ENCODE measurements at places on chromosomes 7 and 10.

- no peak for DNase-seq
These were observed 9.0 kb downstream of the EPHB4 start for GRCh38 chr7:100818366-100818765.

- DNase-seq: no peak
These were observed 26.4 kb upstream of the ADRB1 start for GRCh38 chr10:114017271-114017670.

DNA sequence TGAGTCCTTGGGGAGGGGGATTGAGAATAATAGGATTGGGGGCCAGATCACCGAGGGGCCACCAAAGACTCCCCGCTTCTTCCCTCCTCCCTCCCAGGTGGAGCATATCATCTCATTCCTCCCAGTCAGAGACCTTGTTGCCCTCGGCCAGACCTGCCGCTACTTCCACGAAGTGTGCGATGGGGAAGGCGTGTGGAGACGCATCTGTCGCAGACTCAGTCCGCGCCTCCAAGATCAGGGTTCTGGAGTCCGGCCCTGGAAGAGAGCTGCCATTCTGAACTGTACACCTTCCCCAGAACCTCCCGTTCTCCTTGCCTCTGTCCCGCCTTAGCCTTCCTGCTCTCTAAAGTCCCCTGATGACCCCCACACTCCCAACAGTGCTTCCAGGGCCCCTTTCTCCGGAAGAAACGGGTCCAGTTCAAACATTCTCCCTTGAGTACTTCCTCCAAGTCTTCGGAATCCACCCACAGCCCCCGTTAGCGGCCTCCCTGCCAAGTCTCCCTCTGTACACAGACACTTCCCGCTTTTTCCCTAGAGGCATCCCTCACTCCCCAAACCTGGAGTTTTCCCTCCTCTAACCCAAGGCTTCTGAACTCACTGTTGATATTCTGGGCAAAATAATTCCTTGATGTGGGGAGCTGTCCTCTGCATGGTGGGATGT, 4.1 kb downstream of the FBXO24 start:
- DNase-seq: no peak

GRCh38 chr10:97601268-97602215, 12.0 kb downstream of the C10orf62 start:
- DNase-seq: no peak

DNA sequence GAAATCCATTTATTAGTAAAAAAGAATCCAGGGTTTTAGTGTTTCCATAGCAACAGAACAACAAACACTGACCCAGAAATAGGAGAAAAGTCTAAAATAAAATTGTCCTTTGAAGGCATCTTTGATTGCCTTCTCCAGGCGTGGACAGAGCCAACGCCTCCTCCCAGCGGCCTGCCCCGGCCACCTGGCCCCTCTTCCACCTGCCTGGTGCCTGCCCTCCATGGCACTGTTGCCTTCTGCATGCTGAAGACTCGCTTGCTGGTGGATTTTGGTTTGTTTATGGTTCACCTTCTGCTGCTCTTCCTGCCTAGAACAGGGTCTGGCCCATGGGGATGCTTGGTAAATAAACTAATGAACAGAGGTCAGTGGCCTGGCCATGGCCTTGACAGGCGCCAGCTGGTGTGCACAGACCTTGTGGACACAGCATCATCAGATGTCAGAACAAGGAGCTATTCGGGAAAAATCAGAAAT, 107.4 kb downstream of the DYNC2I1 start:
- no peak for DNase-seq

GRCh38 chr7:73340514-73340913, 12.6 kb downstream of the FKBP6 start:
- no peak for DNase-seq

GRCh38 chr7:130695840-130696239, 9.5 kb upstream of the TSGA13 start:
- DNase-seq: peak; percentile 17

- no peak for DNase-seq
These were observed 27.0 kb downstream of the WBP1L start for GRCh38 chr10:102770792-102771191.

GRCh38 chr10:14583252-14583651, 191.4 kb downstream of the FAM107B start:
- no peak for DNase-seq

DNA sequence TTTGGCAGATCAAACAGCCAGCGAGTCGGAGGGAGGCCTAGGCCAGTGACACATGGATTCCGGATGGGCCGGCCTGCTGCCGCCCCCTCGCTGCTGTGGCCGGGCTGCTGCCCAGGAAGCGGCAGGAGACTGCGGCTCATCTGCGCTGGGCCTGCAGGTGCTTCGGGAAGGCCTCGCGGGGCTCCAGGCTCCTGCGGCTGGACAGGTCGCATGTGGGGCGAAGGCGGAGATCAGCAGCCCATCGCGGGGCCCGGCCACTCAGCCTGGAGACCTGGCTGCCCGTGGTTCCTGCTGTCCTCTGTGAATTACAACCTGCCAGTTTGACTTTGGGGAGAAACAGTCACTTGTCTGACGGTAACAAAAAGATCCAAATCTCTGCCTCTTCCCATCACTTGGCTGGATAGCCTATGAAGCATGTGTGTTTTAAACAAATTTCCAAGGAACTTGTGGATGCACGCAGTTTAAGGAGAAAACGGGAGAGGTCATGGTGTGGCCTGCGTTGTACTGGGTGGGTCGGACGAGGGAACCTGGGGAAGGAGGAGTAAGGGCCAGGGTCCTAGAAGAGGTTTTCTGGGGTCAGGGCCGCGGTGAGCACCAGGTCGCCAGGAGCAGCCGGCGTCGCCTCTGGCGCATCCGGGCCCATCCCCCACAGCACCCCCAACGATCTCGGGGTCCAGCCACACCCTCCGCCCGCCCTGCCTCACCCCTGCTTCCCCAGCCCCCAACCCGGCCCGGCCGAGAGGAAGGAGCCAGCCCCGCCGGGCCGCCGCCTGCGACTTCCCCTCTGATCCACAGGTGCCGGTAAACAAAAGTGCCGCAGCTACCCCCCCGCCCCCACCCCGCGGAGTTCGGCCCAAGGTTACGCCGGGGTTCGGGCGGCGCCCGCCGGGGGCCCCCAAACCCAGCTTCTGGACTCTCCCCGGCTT, 1.6 kb downstream of the SPOCK2 start:
- DNase-seq: no peak

- DNase-seq: peak; percentile 18
These were observed 17.7 kb upstream of the EXOC4 start for GRCh38 chr7:133234961-133235875.

DNA sequence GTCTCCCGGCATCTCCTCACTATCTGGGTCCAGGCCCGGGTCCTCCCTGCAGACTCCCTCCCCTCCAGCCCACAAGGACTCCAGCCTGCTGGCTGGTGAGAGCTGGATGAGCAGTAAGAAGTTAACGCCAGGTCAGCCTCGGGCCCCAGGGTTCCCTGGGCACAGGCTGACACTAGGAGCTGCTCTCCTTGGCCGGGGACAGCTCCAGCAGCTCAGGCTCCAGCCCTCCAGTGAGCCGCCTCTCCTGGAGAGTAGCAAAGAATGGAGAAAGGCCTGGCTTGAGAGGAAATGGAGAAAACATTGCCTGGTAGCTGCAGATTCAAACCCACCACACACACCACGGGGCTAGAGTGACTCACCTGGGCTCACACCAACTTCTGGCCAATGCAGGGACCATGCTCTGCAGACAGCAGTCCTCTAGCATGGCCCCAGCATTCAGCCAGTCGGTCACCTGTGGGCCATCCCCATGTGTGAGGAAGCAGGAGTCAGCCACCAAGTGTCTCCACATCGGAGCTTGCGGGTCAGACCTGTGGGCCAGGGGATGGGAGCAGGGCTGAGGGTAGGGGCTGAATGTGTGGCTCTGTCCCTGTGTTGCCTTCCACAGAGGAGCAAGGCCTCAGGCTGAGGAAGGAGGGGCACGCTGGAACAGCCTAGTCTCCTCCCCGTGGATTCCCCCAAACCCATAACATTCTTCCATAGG, 6.5 kb downstream of the SAP25 start:
- no peak for DNase-seq

DNA sequence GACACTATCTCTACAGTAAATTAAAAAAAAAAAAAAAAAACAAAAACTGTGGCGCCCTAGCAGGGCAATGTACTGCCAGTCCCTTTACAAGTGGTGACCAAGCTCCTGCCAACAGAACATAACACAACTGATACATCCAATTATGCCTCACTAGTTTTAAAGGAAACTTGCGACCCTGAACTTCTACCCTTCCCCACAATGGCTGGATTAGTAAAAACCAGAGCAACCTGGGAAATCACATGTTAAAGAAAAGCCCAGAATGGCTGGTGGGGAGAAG, 16.5 kb downstream of the ATE1 start:
- DNase-seq: no peak

- DNase-seq: no peak
These were observed 674.4 kb downstream of the PHTF2 start for GRCh38 chr7:78473021-78473420.

- no peak for DNase-seq
These were observed 3.5 kb upstream of the FAM171A1 start for GRCh38 chr10:15374566-15374965.

DNA sequence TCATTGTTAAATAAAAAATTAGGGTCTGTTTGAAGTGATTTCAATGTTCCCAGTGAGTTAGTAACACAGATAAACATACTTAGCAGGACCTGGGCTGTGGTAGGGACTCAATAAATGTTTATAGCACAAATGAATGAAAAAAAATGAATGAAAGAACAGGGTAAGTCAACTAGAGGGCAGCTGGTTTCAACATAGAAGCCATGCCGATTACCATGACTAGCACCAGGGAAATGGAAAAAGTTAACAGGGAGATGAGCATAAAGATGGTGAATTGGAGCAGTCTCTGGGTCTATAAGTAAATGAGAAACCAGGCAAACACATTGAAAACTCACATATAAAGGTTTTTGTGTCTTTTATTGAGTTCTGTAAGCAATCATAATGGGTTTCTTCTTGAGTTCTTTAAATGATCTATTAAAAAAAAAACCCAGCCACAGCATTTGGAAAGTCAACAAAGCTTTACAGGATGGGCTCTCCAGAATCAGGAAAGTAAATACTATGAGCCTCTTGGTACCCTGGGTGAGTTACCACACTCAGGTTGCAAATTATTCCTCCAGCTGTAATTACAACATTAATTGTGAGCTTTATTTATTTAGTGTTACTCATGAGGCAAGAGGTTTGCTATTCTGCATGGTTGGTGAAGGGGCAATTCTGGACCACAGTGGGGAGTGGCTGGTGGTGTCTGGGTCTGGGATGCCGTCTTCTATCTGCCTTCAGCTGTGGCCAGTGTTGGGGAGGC, 46.1 kb upstream of the MTPN start:
- DNase-seq: peak; percentile 98

GRCh38 chr10:30857803-30858202, 173.9 kb downstream of the ZNF438 start:
- DNase-seq: no peak

GRCh38 chr7:99248391-99249095, 24.1 kb upstream of the MYH16 start:
- no peak for DNase-seq

All from NCI-H748 treated with DMSO at 0.1 percent for 48 hours (cell line).